A549 treated with AZD2906 at 1 μM for 4 hours (cell line): ENCODE measurements at places on chromosomes 1 and 21. TPM values are rescaled to one million over a fixed set of nuclear protein-coding genes. Genes with fewer than 3 reads are reported as not detected.

Gene KRTAP7-1
- not detected in 5 replicates for total RNA-seq

Gene TBX19
- 0.54 to 0.73 TPM (median 0.66 TPM) in 5 replicates for total RNA-seq

Gene BEND5
- total RNA-seq = not detected in 5 replicates

Gene TAL1
- not detected in 5 replicates for total RNA-seq

Gene SELE
- not detected in 5 replicates for total RNA-seq

Gene OR2T11
- total RNA-seq = not detected in 5 replicates

Gene DENND4B
- total RNA-seq = 26.8 to 35.4 TPM (median 31.5 TPM) in 5 replicates

Gene NBPF4
- 0.08 to 0.11 TPM (median 0.10 TPM) in 4 of 5 replicates, not detected in the other for total RNA-seq

Gene PTCH2
- 0.11 to 0.30 TPM (median 0.23 TPM) in 5 replicates for total RNA-seq

Gene INKA2
- 1.9 to 2.4 TPM (median 2.1 TPM) in 5 replicates for total RNA-seq

Gene CORT
- total RNA-seq = 0.09 to 0.26 TPM (median 0.18 TPM) in 4 of 5 replicates, not detected in the other
